ENCODE measurements at places on chromosomes 4 and X. TPM values are rescaled to one million over a fixed set of nuclear protein-coding genes. Genes with fewer than 3 reads are reported as not detected.

Gene CDS1
- 0.12 TPM for total RNA-seq

Gene ZNF674
- 7.2 TPM for total RNA-seq

Gene SLC6A8
- total RNA-seq = 5.2 TPM

Gene CSAG3
- total RNA-seq = 2.2 TPM

Gene PNMA5
- not detected for total RNA-seq

Gene MAP3K15
- total RNA-seq = not detected

Gene GAGE1
- 0.20 TPM for total RNA-seq

Gene FGFBP1
- total RNA-seq = not detected

Gene CXCL3
- total RNA-seq = 1.1 TPM

Measured in RPMI7951 (cell line).